ENCODE measurements at places on chromosomes 7 and 10.

DNA sequence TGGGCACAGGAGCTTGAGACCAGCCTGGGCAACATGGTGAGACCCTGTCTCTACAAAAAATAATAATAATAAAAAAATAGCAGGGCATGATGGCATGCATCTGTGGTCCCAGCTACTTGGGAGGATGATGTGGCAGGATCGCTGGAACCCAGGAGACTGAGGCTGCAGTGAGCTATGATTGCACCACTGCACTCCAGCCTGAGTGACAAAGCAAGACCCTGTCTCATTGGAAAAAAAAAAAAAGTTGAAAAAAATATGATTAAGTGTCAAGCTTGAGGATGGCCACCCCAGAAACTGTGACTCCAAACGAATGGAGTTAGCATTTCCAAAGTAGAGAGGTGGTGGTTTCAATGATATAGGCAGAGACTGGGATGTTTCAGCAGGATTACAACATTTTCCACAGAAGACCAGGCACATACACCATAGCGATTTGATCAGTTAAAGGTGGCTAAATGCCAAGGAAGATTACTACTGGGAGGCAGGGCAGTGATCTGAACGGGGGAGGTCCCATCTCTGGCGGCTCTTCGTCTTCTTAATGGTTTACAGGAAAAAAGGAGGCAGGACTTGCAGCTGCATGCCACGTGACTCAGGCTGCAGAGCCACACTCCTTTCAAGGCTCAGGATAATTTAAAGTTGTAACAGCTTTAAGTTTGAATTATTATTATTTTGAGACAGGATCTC lies 250.6 kb upstream of the GALNT17 start:
- no peak for DNase-seq

- no peak for DNase-seq
Measured at GRCh38 chr10:53079283-53079682, 306.7 kb upstream of the MBL2 start.

DNA sequence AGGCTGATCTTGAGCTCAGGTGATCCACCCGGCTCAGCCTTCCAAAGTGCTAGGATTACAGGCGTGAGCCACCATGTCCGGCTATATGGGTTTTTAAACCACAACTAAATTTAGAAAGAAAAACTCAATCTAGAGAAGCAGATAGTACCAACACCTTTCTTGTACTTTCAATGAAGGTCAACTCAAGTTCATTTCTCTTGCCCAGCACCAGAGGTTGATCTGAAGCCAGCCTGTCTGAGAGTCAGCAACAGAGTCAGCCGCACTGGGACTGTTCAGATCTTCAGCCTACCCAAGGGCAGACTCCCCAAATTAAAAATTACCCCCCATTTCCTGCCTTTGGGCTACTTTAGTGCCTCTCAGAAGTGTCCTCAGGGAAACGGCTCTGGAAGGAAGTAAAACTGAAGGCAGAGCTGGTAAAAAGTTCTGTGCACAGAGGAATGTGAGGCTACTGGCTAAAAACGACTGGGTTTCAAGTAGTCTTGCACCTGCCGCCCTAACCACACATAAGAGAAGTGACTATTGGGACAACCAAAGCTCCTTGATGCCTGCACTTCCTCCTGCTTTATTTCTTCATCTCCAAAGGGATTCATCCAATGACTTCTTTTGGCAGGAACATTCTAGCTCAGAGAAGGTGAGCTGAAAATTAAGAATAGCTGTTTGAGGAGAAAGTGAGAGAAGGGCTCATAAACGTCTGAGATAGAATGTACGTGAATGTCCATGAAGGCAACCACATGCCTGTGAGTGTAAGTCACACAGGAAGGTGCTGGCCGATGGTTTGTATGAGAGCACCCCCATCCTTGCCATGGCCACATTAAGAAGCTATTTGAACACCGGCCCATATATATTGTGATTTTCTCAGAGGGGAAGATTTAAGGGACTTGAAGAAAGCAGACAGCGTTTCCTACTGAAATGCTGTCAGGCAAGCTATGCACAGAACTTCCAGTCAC lies 142.4 kb upstream of the PRR15 start:
- no peak for DNase-seq

- DNase-seq, result no peak
Measured at GRCh38 chr7:19061331-19061730, 56.1 kb downstream of the TWIST1 start.

DNA sequence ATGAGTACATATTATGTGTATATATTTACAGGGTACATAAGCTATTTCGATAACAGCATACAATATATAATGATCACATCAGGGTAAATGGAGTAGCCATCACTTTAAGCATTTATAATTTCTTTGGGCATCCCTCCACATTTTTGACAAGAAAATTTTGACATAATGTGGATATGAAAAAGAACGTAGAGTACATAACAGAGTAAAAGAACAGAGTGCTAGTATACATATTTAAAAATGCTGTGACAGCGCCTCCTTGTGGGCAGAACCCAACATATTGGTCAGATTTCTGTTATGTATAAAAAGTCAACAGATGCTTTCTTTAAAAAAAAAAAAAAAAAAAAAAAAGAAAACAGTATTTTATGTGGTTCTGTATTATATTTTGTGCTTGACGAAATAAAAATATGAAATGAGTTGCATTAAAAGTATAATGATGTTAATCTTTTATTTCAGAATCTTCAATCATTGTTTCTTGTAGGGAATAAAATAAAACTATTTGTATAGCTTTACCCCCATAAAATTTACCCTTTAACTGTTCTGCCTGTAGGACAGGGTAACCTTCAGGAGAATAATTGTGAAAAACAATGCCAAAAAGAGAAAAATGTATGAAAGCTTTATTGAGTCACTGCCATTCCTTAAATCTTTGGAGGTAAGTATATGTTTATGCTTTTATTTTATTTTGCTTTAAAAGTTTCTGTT lies 18.3 kb upstream of the HBP1 start:
- peak; percentile 66 for DNase-seq

DNA sequence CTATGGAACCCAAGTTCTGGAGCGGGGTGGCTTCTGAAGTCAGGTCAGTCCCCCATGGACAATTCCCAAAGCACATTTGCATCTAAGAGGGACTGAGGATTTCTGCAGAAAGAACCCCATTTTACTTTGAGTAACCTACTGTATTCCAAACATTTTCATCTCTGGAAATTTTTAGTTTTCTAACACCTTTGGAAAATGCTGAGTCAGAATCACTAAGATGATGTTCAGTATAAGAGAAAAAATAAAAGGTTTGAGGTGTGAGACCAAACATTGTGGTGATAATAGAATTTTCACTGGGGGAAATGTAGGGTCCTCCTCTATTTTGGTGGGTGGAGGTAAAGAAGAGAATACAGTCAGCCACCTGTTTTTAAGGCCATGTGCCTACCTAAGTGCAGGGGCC lies 227.1 kb downstream of the LRMDA start:
- DNase-seq, result no peak

GRCh38 chr7:36448781-36449379 lies 59.2 kb downstream of the ANLN start:
- no peak for DNase-seq

DNA sequence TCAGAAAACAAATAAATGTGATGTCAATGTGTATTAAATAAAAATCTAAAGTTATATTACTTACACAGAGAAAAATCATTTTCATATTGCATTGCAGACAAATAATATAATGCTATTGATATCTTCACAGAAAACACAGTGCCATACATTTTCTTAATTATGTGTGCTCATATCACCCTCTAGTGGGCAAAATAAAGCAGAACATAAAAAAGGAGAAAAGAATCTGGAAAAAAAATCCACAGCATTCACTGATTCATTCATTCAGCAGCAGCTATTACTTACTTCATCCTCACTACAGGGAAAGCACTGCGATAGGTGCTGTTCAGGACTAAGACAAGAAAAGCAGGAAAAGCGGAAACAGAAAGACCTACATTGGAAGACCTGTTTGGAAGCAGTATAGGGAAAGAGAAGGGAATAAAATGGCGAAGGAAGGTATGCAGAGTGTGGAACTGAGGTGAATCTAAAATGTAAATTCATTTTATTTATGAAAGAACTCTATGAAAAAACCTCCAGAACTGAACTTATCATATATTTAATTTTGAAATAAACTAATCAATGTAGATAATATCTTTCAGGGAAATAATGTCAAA lies 73.2 kb downstream of the POT1 start:
- DNase-seq, result no peak

GRCh38 chr7:29898301-29898700 lies 91.3 kb downstream of the SCRN1 start:
- no peak for DNase-seq

DNA sequence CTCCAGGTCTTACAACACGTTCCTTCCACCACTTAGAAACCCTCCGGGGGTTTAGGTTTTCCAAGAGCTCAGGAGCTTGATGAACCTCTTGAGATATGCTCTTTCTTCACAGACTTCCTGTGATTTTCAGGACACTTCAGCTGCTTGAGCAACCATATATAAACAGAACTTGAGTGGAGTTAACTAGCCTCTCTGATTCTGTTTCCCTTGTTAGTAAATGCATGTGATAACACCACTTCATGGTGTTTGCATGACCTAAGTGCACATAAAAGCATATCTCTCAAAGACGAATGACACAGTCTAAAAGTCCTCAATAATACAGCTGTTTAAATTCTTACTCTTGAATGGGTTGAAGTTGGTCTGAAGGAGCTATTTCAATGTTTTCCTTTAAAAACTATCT lies 9.9 kb downstream of the PRR15 start:
- no peak for DNase-seq

GRCh38 chr10:114605155-114605797 lies 52.8 kb downstream of the ABLIM1 start:
- DNase-seq, result no peak

DNA sequence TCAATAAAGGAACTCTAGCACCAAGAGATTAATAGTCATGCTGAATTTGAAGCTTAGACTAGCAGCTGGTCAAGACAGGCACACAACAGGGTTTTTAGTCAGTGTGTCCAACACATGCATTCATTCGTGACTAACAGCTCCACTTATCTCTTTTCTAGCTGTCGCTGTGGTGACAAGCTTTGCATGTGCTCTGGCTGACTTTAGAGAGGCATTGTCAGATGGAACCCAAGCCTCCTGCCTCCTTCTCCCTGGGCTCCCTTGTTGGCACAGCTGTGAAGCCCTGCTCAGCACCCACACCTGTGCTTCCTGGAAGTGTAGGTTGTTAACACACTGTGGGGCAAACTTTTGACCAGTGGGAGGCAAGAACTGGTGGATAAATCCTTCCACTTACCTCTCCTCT lies 9.8 kb upstream of the AGK start:
- no peak for DNase-seq

Data from stimulated activated CD4-positive, alpha-beta T cell treated with anti-CD3 and anti-CD28 coated beads, Interleukin-1b, Interleukin-23, amount 100 ng/mL, for 48 hours (primary cell).